ENCODE measurements at places on chromosomes 12 and 14.

DNA sequence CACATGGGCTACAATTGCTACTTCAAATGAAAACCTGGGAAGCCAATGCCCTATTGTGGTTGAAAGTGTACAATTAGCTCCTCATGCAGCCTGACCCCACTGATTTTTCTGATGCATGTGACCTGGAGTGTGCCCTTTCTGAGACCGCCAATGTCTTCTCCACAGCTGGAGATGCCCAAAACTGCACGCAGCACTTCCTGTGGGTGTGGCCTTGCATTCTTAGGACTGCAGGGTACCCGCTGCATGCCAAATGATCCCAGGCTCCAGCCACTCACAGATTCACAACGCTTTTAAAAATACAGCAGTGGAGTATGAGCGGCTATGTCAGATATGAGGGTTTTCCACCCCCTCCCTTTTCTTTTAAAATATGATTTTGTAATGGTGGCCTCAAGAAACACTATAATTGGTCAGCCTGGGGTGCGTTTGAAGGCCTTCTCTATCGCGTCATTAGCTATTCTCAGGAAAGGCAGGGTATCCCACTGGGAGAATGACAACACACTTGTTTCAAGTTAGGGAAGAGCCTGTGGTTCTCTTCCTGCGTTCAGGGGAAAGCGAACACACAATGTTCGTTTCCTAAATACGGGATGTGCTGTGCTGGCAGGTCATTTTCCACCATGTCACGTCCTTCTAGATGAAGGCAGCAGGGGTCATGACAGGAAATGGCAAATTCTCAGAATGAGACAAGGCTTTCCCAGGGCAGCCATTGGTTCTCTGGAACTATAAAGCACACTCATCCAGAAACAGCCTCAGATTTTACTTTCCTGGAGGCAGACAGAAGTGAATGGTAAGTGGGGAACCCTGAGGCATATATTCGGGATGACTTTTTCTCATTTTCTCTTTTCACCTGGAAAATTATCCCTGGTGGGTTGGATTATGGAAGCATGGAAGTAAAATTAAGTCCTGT lies at the start of gene APOLD1:
TSS of gene APOLD1 (plus strand) at position 749 of the 904 bp plus-strand sequence. CDS start at position 782, 33 bp downstream.
- DNase-seq = no peak

- no peak for DNase-seq
These were observed 12.7 kb downstream of the C14orf132 start for GRCh38 chr14:96051642-96052540.

GRCh38 chr12:94532490-94533422 lies 73.1 kb upstream of the CEP83 start:
- DNase-seq = peak; percentile 20

GRCh38 chr12:13702381-13702780 lies 279.0 kb downstream of the GRIN2B start:
- DNase-seq = no peak

- DNase-seq = no peak
These were observed 6.0 kb downstream of the BTG1 start for GRCh38 chr12:92139634-92140150.

GRCh38 chr12:52992699-52993557 lies 13.3 kb upstream of the EIF4B start:
- no peak for DNase-seq

GRCh38 chr12:124480469-124481256 lies 86.7 kb downstream of the NCOR2 start:
- no peak for DNase-seq

- DNase-seq = no peak
These were observed 150.6 kb downstream of the ADCK1 start for GRCh38 chr14:77950371-77951063.

GRCh38 chr14:51844081-51844881 lies 16.1 kb upstream of the GNG2 start:
- DNase-seq = no peak

DNA sequence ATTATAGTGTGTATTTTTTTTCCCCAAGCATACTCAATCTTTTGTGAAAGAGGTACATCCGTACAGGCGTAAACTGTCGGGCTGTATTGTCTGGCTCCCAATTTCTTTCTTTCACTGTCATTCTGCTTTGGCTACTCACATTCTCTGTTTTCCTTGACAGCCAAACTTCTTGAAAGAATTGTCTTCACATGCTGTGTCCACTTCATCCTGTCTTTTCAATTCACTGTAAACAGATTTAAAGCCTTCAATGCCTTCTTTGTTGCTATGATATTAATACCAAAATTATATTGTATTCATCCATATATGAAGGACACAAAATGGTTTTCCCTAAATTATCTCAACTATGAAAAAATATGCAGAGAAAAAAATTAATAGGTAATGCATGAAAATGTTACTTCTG lies 6.0 kb upstream of the ATP23 start:
- DNase-seq = no peak

DNA sequence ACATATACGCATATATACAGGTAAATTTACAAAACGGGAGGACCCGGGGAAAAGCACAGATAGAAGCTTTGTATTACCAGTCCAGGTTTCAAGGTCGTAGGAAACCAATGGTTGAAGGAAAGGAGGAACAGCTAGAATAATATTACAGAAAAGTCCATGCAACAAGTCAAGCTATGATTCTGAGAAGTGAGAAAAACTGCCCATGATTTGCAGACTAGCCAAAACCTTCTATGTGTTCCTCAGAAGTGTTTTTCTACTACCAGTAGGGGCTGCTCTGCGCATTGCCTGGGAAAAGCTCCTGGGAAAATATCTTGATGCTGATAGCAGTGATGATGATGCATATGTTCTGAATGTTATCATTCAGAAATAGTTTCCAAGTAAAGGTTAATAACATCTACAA lies 2.2 kb downstream of the PDZRN4 start:
- no peak for DNase-seq

- DNase-seq = no peak
These were observed 26.7 kb upstream of the BLTP3B start for GRCh38 chr12:100169345-100169744.

- no peak for DNase-seq
These were observed 215.1 kb downstream of the CACNA1C start for GRCh38 chr12:2267703-2268470.

GRCh38 chr14:77485901-77486678 lies 12.5 kb downstream of the ISM2 start:
- peak; percentile 20 for DNase-seq

All from AG04450 (cell line).